Activated naive CD4-positive, alpha-beta T cell treated with anti-CD3 and anti-CD28 coated beads for 36 hours (primary cell): ENCODE measurements at places on chromosomes 4 and X. TPM values are rescaled to one million over a fixed set of nuclear protein-coding genes. Genes with fewer than 3 reads are reported as not detected.
A peak's percentile ranks its signal among the peaks of the same experiment; 100 is the strongest.

The ZGRF1 gene
- total RNA-seq, result 40.0 TPM

The MAGEA12 gene
- not detected for total RNA-seq

DNA sequence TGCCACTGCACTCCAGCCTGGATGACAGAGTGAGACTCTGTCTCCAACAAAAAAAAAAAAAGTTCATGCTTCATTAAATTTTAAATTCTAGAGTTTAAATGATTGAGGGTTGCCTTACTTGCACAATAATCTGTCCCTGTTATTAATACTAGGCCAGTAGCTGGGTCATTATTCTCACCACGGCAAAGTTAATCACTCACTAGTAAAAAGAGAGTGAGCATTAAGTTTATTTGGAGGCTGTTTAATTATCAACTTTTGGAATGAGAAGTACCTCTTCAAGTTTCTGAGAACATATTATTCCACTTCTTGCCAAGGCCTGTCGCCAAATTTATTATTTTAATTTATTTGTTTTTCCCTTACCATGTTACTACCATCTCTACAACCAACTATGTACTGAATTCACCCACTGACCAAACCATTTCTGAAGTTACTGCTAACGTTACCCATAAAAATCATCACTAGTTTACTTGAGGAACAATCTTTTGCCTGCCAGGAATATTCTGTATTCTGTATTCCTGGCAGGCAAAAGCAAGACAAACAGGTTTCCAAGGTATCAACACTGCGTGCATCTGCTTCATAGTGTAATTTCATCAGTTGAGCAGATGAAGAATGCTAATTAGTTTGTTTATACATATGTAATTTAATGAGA, 26.5 kb downstream of the GUCY1A1 start:
- no peak for DNase-seq

- no peak for DNase-seq
Observed at GRCh38 chrX:133604801-133605200, 189.5 kb upstream of the GPC4 start.

- no peak for DNase-seq
Observed at GRCh38 chr4:121034017-121034416, 38.3 kb downstream of the NDNF start.

GRCh38 chrX:50099331-50099730, 101.5 kb downstream of the AKAP4 start:
- DNase-seq, result no peak

DNA sequence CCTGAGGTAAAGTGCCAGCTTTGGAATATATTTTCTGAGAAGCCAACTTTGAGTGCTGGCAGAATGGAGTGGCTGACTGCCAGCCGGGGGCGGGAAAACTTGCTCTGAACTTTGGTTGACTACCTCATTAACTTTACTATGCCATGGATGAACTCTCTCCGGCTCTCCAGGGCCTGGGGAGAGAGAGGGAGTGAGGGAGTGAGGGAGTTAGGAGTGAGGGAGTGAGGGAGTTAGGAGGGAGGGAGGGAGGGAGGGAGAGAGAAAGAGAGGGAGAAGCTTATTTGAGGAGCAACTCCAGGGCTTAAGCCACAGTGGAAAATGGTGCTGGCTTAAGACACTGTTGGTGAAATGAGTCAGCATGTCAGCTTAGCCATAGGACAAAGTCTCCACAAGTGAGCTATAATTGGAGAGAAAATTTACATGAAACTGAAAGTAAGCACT, 280.9 kb upstream of the RPS6KA3 start:
- no peak for DNase-seq

The PIN4 gene
- 5.6 TPM for total RNA-seq

DNA sequence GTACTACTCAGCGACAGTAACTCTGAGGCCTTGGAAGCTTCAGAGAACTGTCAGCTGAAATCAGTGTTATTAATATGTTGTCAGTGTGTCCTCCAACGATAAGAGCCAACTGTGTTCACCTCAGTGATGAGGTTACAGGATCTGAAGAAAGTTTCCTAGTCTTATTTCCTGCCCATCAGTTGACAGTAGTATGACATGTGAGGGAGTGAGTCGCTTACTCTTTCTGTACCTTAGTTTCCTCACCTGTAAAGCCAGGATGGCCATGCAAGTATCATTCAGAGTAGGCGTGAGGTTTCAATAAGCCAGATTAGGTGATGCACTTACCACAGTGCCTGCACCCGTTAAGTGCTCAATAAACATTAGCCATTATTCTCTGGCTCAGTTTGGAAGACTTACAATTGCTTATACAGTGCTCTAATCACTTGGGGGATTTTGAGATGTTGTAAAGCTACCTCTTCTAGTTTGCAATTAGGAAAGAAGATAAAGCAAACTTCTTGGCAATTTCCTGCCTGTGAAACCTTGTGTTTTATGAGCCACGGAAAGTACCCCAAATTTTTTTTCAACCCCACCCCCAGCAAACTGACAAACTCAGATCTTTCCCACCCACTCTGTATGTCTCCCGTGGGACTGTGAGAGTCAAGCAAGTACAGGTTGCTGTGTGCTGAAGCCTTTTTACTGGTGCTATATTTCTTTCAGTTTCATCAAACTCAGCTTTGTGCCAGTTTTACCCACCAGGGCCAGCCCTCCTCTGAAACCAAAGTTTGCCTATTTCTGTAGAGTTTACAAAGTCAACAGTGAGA, 62.2 kb downstream of the ANXA3 start:
- peak; percentile 8 for DNase-seq

- no peak for DNase-seq
Observed at GRCh38 chr4:36280555-36280954, 861 bp upstream of the DTHD1 start.

The SPANXB1 gene
- not detected for total RNA-seq

- DNase-seq, result no peak
Observed at GRCh38 chrX:8194216-8194615, 23.1 kb upstream of the VCX2 start.

- DNase-seq, result no peak
Observed at GRCh38 chr4:53421791-53422190, 44.4 kb downstream of the FIP1L1 start.

DNA sequence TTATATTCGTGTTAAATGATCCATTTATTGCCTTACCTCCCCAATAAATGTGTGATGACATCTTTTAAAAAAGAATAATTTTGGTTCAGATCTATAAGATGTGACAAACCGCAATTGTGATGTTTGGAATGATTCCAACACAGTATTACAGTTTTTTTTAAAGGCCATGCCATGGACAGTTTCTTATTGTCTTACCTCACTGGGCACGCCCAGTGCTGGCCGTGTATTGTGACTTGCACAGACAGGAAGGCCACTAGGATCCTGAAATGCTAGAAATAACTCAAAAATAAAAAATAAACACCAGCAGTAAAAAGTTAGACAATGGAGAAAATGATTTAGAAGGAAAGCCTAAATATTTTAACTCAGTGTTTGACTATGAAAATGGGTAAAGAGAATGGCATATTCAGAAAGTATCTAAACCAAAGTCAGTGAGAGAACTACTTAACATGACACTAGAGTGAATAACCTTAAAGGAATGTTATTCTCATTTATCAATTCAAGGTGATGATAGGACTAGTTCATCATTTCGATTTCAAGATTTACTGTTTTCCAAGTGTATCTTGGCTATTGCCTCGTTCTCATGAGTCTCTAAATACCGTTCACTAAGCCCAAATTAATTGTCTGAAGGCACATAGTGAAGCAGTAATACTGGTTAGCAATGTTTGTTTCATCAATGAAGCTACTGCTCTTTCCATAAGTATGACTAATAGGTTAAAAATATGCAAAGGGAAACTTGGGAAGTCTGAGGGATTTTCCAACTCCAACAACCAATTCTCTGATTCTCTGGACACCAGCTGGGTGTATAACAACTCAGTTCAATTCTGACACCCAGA, 46.1 kb upstream of the VEGFC start:
- no peak for DNase-seq

- no peak for DNase-seq
Observed at GRCh38 chr4:74663631-74664030, 130.7 kb downstream of the BTC start.
